ENCODE measurements at places on chromosomes 7 and 10. TPM values are rescaled to one million over a fixed set of nuclear protein-coding genes. Genes with fewer than 3 reads are reported as not detected.

- no peak for DNase-seq
These were observed 248.7 kb upstream of the TCF7L2 start for GRCh38 chr10:112701211-112701877.

GRCh38 chr10:12631216-12631615 is 281.9 kb downstream of the CAMK1D start:
- no peak for DNase-seq

DNA sequence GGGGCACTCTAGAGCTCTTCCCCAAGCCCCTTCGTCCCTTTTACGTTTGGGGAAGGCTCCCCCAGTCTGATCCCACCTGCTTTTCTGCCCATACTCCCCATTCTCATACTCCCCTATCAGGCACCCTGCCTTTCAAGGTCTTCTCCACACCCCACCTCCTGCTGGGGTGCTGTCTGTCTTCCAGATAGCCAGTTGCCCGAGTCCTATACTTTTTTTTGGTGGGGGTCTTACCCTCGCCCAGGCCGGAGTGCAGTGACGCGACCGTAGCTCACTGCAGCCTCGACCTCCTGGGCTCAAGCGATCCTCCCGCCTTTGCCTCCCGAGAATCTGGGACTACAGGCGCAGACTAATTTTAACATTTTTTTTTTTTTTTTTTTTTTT is 775 bp upstream of the ABHD11 start:
- no peak for DNase-seq

DNA sequence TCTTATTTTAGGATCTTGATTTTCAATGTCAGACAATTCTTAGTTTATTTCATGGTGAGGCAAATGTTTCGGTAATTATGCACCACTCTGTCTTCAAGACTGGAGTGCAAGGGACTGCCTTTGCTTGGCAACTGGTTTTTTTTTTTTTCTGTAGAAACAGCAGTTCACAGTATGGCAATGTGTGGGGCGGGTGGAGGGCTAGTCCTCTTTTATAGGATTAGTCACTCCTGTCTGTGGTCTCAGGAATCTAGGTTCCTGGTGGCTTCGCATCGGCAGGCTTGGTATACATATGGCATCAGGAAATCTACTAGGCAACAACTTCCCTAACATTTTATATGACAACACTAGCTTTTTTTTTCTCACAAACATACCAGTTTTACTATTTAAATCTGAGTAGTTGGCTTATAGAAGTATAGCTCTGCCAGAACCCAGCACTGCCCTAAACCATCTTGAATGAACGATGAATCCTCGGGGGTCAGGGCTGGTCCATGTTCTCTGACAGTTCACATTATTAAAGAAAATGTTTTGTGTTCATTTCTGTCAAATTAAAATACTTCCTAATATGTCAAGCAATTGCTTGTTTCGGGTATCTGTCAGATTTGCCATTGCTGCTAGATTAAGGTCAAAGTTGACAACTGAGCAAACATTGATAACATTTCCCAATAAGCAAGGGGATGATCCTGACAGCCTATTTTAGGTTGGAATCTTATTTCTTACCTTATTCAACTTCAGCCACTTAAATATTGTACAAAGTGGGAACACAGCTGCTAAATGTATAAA is 289.7 kb upstream of the VSTM2A start:
- DNase-seq, result no peak

- no peak for DNase-seq
These were observed 15.4 kb upstream of the CLDN4 start for GRCh38 chr7:73815436-73815835.

GRCh38 chr10:123009105-123009820 is 457 bp downstream of the ACADSB start:
- DNase-seq, result no peak

- no peak for DNase-seq
These were observed 503.0 kb upstream of the MGMT start for GRCh38 chr10:128964100-128964403.

GRCh38 chr10:106971411-106971831 is 193.1 kb downstream of the SORCS1 start:
- DNase-seq, result no peak

DNA sequence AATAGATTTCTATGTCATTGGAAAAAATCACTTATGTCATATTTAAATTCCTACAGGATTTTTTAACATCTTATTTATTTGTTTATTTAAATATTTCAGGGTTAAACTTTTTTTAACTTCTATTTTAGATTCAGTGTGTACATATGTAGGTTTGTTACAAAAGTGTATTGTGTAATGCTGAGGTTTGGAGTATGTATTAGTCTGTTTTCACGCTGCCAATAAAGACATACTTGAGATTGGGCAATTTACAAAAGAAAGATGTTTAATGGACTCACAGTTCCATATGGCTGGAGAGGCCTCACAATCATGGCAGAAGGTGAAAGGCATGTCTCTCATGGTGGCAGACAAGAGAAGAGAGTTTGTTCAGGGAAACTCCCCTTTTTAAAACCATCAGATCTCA is 65.4 kb downstream of the MGAM2 start:
- DNase-seq, result no peak

DNA sequence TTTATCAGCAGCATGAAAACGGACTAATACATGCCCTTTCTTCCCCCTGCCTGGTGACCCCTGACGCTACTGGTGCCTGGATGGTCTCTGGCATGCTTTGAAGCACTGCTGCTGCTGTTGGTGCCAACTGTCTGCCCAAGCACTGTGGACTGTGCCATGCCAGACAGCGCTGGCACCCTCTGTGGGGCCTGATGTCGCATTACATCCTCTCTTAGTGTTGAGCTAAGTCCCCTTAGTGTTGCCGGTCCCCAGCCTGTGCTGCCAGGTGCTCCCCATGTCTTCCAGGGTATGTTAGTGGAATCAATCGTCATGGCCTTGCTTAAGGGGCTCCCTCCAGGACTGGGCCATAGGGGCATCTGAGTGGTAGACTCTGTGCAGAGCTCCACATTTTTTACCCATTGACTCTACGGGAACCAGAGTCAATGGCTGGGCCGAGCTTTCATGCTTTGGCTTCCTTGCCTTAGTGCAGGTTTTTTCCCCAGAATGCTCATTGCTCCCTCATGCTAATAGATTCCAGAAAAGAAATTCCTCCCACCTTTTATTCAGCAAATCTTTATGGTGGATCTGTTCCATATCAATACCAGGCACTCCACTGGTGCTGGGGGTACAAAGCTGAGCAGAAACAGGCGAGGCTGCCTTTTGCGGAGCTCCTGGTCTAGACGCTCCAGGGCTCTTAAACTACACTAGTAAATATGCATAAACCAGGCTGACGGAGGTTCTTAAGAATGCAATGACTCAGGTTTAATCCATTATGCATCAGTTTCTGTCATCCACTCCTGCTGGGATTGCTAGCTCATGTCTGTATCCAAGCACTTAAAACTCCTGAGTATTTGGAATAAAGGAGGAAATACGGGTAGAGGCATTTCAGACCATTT is 21.8 kb upstream of the MRC1 start:
- DNase-seq, result no peak

GRCh38 chr7:87231258-87231657 is 11.7 kb upstream of the TMEM243 start:
- no peak for DNase-seq

- DNase-seq, result no peak
These were observed 70.0 kb downstream of the LCOR start for GRCh38 chr10:96902117-96902516.

GRCh38 chr7:155191137-155191536 is 106.5 kb upstream of the INSIG1 start:
- DNase-seq, result no peak

MPP7 gene
- total RNA-seq, result 4.8 TPM

IQUB gene
- 1.4 TPM for total RNA-seq

PLEKHS1 gene
- not detected for total RNA-seq

TRIM56 gene
- total RNA-seq, result 18.0 TPM

NAT16 gene
- total RNA-seq, result not detected

OR13A1 gene
- total RNA-seq, result not detected

FLNC gene
- total RNA-seq, result 7.7 TPM

ZNF727 gene
- total RNA-seq, result 1.1 TPM

DEPP1 gene
- total RNA-seq, result 181 TPM

PRKCQ gene
- total RNA-seq, result 0.94 TPM

NUDT13 gene
- total RNA-seq, result 2.4 TPM

SLC13A1 gene
- not detected for total RNA-seq

FAM20C gene
- total RNA-seq, result 25.5 TPM

EIF5AL1 gene
- not detected for total RNA-seq

PDZD7 gene
- total RNA-seq, result 3.3 TPM
